H7 (cell line): ENCODE measurements at places on chromosomes 12 and 14. TPM values are rescaled to one million over a fixed set of nuclear protein-coding genes. Genes with fewer than 3 reads are reported as not detected.

TBX5 gene
- not detected in 2 replicates for total RNA-seq

AVPR1A gene
- 0.03 TPM in 1 of 2 replicates, not detected in the other for total RNA-seq

TMPRSS12 gene
- not detected in 2 replicates for total RNA-seq

LRIG3 gene
- total RNA-seq = 27.1 and 51.7 TPM in 2 replicates

DNA sequence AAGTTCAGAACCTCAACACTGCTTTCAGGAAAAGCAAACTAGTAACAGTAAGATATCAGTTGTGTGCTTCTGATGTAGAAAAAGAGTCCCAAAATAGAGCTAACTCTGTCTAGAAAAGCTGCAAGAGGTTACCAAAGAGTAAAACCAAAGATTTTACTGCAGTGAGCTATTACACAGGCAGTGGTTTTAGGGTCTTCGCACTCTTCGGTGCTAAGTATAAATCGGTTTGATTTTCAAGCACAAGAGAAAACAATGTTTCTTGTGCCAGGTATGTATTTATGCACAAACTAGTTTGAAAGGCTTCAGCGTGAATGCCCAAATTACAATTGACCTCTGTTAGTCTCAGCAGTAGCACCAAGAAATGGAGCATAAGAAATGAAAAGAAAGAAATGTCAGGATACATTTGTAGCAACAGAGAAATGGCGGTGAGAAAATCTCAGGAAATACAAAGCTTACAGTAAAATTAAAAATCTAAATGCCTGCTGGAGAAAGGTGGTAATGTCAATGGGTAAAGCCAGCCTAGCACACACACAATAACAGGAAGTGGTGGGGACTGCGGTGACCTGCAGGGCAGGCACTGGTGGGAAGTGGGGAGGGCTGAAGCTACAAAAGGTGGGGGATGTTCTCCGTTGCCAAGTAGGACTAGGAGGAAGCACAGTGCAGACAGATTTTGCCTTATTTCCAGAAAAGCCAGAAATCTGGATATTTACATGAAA, 18.0 kb upstream of the DYRK2 start:
- peak; percentile 42 for DNase-seq

GRCh38 chr14:94028450-94028826, 2.3 kb downstream of the OTUB2 start:
- DNase-seq = no peak

FBRSL1 gene
- total RNA-seq = 17.5 and 26.6 TPM in 2 replicates

NRXN3 gene
- total RNA-seq = 0.80 and 0.89 TPM in 2 replicates

- no peak for DNase-seq
Observed at GRCh38 chr12:6145564-6145963, 21.1 kb upstream of the VWF start.

DNA sequence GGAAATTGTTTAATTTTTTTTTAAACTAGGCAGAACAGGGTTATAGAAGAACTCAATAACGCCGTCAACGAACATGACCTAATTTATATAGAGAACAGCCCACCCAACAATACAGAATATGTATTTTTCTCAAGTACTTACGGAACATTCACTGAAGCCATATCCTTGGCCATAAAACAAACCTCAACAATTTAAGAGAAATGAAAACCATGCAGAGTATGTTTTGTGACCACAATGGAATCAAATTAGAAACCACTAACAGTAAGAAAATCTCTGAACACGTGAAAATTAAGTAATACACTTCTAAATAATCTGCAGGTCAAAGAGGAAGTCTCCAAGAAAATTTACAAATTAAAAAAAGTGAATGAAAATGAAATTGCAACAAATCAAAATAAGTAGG, 9.4 kb downstream of the SART3 start:
- DNase-seq = no peak

- DNase-seq = no peak
Observed at GRCh38 chr12:95721320-95721719, 69.2 kb downstream of the NTN4 start.

- peak; percentile 60 for DNase-seq
Observed at GRCh38 chr14:102731871-102732800, 45.1 kb upstream of the TRAF3 start.

DNA sequence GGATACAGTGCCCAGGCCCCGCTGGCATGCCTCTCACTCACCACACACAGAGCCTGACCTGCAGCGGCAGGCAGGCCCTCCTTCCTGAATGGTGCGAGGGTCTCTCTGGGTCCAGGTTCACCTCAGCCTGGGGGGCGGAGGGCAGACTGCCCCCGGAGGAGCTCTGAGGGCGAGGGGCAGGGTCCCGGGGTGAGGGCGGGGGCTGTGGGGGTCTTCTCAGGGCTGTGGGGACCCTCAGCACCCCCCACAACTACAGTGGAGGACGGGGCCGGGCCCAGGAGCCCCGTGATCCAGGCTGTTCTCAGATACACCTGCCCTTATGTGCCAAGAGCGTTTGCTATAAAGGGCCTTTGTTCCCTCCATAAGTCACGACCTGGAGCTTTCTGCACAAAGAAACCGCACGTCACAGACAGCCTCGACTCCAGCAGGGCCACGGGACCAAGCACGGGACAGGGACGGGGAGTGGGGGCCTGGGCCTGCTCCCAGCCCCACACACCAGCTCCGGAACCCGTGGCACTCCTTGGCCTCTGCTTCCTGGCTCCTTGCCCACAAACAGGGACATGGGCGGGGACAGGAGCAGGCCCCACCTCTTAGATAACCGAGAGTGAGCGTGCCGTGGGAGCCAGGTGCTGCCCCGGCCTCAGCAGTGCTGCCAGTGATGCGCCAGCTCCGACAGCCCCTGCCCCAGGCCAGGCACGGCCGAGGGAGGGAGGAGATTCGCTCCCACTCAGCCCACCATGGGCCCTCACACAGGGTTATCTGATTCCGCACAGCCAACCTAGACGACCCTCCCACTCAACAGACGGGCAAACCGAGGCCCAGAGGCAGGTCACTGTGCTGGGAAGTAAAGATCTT, 101.9 kb downstream of the RFLNA start:
- no peak for DNase-seq

UNC79 gene
- 1.0 and 2.0 TPM in 2 replicates for total RNA-seq

GRCh38 chr14:22657861-22658260, 13.7 kb upstream of the OR6J1 start:
- DNase-seq = no peak
